ENCODE measurements at places on chromosomes 1 and 21.

GRCh38 chr1:152873495-152873894, 4.6 kb upstream of the SMCP start:
- no peak for DNase-seq

GRCh38 chr21:15128267-15128666, 63.5 kb upstream of the NRIP1 start:
- no peak for DNase-seq

DNA sequence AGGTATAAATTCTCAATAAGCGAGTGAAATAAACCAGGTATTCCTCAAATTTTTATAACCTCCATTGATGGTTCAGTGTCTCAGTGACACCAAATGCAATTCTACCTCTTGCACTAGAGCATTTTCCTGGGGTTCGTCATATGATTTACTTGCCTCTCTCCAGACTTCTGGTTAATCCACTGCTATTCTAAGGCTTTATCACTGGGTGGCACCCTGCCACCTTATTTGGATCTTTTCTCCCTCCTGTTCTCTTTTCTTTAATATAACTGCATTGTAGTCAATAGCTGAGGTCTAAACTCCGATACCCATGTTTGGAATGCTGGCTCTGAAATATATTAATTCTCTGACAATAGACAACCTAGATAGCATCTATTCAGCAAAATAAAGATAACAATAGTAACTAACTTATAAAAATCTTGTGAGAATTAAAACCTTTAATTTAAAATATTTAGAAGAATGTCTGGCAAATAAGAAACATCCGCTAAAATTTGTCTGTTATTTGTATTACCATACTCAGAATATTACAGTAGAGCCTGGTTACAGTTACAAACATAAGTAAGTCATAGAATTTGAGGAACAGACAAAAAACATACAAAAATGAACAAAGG, 436.4 kb downstream of the PLA2G4A start:
- DNase-seq = no peak

DNA sequence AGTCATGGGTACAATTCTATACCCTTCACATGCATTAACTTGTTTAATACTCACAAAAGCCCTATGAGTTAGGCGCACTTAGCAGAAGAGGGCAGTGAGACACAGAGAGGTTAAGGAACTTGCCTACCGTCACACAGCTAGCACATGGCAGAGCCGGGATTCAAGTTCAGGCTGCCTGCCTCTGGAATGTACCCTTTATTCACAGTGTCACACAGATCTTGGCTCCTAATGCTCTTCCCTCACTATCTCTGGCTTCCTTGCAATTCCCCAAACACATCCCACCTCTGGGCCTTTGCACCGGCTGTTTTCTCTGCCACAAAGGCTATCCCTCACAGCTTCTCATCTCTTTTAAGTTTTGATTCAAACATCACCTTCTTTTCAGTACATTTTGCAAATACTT, 25.1 kb downstream of the COL16A1 start:
- no peak for DNase-seq

GRCh38 chr1:32755098-32755809, 52.7 kb upstream of the SYNC start:
- peak; percentile 54 for DNase-seq

DNA sequence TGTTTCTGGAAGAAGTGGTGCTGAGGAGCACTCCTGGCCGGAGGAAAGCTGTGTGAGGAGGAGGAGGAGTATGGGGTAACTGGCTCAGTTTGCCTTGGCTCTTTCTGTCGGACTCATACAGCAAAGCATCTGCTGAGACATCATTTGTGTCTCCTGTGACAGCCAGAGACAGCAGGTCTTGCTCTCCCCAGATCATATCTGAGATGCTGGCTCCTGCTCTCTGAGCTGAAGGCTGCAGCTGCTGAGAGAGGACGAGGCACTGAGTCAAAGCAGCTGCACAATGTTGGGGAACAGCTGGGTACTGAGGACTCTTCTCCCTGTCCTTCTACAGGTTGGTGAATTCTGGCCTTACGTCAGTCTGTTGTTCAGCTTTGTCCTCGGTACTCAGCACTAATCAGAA, 14.3 kb downstream of the OR2B11 start:
- DNase-seq = no peak

DNA sequence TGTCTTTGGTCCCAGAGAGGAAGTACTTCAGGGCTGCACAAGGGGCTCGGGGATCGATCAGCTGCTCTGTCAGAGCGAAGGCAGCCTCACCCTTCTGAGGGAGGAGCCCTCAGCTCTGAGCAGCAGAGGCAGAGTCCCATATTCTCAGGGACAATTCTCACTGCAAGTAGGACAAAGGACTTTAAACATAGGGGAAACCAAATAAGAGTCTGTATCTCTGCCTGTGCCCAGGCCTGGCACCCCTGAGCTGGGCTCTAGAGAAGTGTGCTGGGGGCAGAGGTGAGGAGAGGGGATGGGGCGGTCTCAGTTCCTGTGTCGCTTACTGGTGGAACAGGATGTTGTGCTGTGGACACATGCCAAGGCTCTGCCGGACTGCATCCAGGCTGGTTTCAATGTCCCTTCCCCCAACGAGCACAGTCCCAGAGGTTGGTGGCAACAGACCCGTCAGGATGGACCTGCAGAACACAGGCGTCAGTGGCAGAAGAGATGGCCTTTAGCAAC, 76.6 kb downstream of the ABCA4 start:
- no peak for DNase-seq

DNA sequence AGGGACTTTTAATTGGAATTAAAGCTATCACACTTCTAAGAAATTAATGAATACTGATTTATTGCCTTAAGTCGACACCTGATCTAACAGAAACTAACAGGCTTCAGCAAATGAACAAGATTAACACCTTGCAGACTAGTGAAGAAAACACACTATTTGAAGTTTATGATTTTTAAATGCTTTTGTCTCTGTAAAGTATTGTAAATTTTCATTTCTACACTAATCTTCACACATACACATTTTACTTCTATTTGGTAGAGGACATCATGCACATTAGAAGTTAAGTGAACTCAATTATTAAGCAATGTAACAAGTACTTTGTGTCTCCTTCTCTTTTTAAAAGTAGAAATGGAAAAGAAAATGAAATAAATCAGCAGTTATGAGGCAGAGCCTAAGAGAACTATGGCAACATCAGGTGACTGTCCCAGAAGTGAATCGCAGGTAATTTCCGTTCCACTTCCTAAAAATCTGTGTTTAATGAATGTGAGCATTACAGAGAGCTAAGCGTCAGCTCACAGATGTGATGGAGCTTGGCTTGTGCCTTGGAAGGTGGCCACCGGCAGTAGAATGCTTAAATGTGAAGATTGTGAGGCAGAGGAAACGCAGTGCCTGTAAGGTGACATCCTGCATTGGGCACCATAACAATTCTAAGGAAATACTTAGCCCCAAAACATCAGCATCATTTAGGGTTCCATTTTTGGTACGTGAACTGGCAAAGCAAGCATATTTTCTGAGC, 1.2 kb downstream of the PRMT2 start:
- DNase-seq = no peak

DNA sequence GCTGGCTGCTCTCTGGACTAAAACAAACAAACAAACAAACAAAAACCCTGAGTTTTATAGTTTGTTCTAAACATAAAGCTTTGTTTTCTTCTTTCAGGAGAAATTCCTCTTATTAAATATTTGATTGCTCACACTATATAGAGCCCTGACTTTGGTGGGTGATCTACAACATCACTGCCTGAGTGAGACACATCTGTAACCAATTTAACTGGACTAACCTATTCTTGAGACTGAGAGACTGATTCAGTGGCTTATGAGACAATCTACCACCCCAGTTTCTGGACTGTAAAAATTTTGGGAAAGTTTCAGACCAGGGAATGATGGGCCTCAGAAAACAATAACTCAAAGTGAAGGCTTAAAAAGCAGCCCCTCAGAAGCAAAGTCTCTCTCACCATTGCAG, 537.0 kb downstream of the NEGR1 start:
- no peak for DNase-seq

- no peak for DNase-seq
Observed at GRCh38 chr21:36477559-36477958, 2.4 kb downstream of the CLDN14 start.

DNA sequence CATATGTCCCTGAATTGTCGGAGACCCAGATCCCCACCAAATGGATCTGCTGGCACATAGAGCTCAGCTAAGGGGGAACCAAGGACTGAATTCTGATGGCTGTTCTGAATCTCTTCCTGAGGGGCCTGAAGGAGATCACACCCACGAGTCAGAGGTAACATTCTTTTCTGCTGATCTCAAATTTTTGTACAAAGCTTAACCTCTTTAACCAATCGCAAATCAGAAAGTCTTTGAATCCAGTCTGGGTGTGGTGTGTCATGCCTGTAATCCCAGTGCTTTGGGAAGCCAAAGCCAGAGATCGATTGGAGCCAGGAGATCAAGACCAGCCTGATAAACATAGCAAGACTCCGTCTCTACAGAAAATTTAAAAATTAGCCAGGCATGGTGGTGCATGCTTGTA, 62.8 kb upstream of the PRRC2C start:
- no peak for DNase-seq

- DNase-seq = no peak
Observed at GRCh38 chr1:112711670-112712069, 3.5 kb downstream of the PPM1J start.

GRCh38 chr1:110433803-110434202, 17.1 kb upstream of the PROK1 start:
- peak; percentile 38 for DNase-seq

DNA sequence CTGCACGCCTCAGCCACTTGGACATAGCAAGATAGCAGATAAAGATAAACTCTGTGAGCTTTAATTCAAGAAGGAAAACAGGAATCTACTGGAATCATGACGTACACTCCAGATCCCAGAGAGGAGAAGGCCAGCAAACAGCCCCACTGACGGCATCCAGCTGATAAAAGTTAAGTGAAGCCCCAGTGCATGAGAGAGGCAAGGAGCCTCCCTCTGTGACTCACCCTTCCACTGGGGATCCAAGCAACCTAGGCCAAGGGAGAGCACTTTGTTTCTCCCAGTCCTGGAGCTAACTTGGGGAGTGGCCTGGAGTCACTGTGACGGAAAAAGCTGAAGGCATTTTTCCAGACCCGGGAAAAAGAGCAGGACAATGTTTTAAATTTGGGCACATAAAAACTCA, 270.0 kb downstream of the AKT3 start:
- no peak for DNase-seq

- DNase-seq = no peak
Observed at GRCh38 chr1:204340081-204340889, 19.4 kb downstream of the PLEKHA6 start.

GRCh38 chr1:89125913-89126580, at the start of gene GBP2:
GBP2 (minus strand) TSS chr1:89126114; CDS start chr1:89121966, 4,148 bp downstream.
- DNase-seq = no peak

DNA sequence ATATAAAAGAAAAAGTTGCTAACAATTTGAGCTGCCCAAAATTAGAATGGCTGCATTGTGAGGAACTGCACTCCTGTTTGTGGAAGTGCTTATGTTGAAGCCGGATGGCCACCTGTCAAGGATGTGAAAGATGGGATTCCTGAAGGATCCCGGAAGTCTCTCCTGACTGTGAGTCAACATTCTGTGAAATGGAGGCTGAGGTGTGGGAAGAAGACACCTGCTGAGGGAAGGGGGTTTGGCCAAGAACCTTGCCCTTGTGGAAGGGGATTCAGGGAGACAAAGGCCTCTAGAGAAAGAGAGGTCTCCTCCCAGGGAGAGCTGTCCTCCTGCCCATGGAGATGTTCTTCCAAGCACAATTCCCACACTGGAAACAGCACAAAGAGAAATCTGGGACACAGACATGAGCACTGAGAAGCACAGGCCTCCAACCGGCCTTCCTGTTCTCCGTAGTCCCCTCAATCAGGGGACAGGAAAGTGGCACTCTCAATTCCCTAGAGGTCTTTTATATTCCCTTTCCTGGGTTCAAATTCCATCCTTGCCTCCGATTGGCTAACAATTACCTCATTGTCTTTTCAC, 70.5 kb downstream of the CD2 start:
- no peak for DNase-seq

DNA sequence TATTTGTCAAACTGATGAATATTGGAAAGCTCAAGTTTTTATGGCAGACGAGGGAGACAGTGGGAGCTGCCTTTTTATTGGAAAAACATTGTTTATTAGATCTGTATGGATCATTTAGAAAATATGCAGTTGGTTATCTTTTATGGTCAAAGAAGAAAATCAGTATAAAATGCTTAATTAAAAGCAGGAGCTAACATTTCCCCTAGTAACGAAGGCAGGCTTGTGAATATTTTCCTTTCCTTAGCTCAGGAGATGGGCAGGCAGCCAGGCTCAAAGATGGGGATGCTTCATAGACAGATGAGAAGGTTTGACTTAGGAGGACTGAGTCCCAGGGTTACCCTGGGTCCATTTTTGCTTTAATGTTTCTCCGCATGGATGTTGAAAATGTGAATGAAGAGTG, 26.0 kb downstream of the ROR1 start:
- DNase-seq = no peak

DNA sequence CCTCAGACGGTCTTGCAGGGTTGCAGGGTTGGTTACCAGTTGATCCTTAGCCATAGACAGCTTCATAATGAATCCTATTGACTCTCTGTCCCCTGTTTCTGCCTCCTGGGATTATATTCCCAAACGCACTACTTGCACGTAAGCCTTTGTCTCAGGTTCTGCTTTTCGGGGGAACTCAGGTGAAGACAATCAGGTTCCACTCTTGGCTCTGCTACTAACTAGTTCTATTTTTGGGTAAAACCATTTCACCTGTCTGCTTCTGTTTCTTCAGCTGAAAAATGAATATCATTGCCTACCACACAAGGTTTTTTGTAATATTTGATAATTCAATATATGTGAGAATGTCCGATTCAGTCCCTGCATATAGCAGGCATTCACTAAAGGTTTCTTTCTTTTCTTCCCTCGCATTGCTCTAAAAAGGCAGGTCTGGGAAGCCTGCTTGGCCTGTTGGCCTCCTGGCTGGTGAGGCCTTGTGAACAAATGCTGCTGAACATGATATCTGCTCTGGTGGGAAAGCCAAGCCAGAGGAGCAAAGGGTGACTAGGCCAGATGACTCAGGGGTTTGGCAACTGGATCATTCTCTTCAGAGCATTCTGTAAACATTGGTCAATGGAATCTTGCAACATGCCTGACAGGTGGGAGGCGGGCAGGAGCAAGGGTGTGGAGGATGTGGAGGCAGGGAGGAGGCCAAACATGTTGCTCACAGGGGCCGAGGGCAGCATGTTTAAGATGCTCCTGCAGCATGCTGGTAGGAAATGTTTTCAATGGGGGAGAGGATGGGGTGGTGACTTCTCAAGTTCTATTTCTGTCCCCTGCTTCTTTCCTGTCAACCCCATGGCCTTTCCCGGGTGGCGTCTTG, 23.8 kb downstream of the IER5 start:
- no peak for DNase-seq

DNA sequence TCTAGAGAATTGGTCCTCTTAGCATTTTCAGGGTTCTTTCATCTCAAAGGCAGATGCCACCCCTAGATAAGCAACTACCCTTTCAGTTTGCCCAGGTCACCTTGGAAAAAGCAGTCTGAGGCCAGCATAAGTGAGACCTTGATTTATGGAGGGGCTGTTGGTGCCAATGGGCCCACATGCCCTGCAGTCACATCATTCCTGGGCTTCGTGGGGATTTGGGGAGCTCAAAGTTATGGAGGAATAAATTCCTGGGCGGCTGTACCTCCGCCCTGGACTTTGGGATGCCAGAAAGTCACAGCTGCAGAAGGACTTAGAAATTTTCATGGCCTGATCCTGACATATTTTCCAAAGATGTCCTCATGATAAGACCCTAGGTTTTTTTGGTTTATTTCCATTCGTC, 2.7 kb upstream of the SDHB start:
- DNase-seq = no peak
